ENCODE measurements at places on chromosomes 6 and 20. TPM values are rescaled to one million over a fixed set of nuclear protein-coding genes. Genes with fewer than 3 reads are reported as not detected.

GRCh38 chr6:6661684-6662083, 73.2 kb downstream of the LY86 start:
- H3K4me3 ChIP-seq = no peak overlapping the region
- H3K4me1 ChIP-seq = peaks cover 32% of the 10 kb centered on the region
- H3K27ac ChIP-seq = no peak overlapping the region
- DNase-seq = no peak

DNA sequence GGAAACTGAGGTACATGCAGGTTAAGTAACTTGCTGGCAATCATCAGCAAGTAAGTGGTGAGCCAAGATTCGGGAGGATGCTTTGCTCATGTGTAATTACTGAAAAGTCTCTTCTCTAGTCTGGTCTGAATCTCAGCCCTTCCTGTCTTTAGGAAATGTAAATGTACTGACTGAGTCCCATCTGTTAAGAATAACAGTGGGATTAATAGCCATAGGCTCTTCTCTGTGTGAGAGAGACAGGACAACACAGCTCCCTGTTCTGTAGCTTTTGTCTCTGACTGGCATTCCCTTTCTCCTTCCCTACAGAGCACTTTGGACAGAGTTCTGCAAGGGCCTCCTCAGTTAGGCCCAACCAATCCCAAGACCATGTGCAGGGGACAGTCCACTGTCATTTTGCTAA, 131.3 kb upstream of the OGFRL1 start:
- H3K27ac ChIP-seq = no peak overlapping the region
- H3K27me3 ChIP-seq = no peaks in the 10 kb centered on the region
- no peak overlapping the region for H3K4me3 ChIP-seq
- no peak for DNase-seq
- H3K4me1 ChIP-seq = no peaks in the 10 kb centered on the region
- no peaks in the 10 kb centered on the region for H3K36me3 ChIP-seq

GRCh38 chr20:49508435-49509199, 26.1 kb upstream of the KCNB1 start:
- no peaks in the 10 kb centered on the region for H3K27me3 ChIP-seq
- no peaks in the 10 kb centered on the region for H3K4me1 ChIP-seq
- no peak overlapping the region for H3K27ac ChIP-seq
- no peak for DNase-seq

DNA sequence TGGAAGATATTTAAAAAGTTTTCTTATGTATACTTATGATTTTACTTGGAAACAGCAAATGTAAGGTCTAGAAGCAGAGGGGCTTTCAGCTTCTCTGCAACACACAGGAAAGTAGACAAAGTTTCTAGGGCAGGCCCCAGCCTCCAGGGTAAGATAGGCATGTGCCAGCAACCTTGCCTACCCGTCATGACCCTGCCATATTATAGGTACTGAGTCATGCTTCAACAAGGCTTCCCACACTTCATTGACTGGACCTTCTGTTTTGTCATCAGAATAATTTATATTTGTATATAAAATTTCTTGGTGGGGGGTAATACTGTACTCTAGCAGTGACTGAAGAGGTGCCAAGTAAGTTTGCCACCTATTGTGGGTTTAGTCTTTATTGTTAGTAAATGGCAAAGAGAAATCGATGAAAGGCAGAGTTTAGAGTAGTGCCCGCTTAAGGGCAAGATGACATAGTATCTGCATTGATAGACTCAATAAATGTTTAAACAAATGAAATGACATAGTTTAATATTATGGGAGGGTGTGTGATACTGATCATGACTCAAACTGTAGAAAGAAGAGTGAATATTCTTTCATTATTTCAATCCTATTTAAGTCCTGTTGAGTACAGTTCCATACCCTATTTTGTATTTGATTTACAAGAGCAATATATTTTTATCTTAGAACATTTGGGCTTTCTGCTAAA, 95.6 kb downstream of the JARID2 start:
- DNase-seq = no peak
- peak overlapping the region; percentile 53 for H3K27ac ChIP-seq
- no peak overlapping the region for H3K4me3 ChIP-seq
- H3K4me1 ChIP-seq = peaks cover 43% of the 10 kb centered on the region
- H3K36me3 ChIP-seq = no peaks in the 10 kb centered on the region
- H3K27me3 ChIP-seq = no peaks in the 10 kb centered on the region

DNA sequence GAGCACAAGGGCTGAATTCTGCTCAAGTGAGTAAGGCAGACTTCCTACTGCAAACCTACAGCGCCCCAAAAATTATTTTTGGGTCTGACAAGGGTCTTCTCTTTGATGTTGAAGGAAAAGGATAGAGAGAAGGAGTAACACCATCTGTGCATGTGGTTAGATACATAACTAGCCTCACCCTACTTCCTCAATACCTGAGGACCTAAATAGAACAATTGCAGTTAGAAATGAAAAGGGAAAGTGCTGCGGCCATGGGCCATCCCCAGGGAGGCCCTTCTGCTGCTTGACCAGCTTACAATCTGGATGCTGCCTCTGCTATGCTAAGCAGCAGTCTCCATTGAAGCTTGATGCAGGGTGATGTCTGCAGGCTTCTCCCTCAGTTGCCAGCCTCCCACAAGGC, 63.2 kb upstream of the ARMH2 start:
- peaks cover 96% of the 10 kb centered on the region for H3K36me3 ChIP-seq
- DNase-seq = no peak
- no peak overlapping the region for H3K4me3 ChIP-seq
- H3K4me1 ChIP-seq = peaks cover 51% of the 10 kb centered on the region

DNA sequence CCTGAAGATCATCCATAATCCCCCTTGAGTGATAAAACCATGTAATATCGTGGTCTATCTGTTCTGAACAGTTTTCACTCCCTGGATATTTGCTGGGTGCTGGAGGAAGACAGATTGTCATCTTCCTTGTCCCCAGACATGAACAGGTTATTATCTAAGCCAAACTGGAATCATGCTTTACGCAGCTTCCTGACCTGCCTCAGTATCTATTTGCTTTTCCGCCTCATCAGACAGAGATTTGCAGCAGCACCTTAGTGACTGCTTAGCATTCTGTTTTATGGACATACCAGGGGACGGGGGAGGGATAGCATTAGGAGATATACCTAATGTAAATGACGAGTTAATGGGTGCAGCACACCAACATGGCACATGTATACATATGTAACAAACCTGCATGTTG, 124.6 kb downstream of the SLC23A2 start:
- H3K27me3 ChIP-seq = no peaks in the 10 kb centered on the region
- no peak overlapping the region for H3K4me3 ChIP-seq
- H3K27ac ChIP-seq = no peak overlapping the region
- H3K36me3 ChIP-seq = peaks cover 46% of the 10 kb centered on the region
- DNase-seq = no peak

DNA sequence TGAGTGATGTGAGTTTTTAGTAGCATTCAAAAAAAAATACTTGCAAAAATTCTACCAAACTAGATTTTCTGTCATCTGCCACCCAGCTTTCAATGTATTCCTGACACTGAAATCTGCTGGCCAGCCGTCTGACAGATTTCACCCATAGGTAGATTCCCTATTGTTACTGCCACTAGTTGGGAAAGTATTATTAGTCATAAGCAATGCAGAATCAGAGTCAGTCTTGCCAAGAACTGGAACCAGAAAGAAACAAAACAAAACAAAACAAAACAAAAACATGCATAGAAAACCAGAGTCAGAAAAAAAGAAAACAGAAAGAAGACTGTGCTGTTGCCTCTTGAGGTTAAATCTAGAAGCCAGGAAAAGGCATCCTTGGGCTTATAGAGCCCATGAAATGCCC, 293.1 kb upstream of the KCNQ5 start:
- no peaks in the 10 kb centered on the region for H3K27me3 ChIP-seq
- no peaks in the 10 kb centered on the region for H3K4me1 ChIP-seq
- H3K4me3 ChIP-seq = no peak overlapping the region
- H3K36me3 ChIP-seq = no peaks in the 10 kb centered on the region

DNA sequence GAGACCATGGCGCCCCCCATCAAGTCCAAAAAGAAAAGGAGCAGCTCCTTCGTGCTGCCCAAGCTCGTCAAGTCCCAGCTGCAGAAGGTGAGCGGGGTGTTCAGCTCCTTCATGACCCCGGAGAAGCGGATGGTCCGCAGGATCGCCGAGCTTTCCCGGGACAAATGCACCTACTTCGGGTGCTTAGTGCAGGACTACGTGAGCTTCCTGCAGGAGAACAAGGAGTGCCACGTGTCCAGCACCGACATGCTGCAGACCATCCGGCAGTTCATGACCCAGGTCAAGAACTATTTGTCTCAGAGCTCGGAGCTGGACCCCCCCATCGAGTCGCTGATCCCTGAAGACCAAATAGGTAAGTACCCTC, 41.7 kb upstream of the NAA20 start:
- peaks cover 16% of the 10 kb centered on the region for H3K4me1 ChIP-seq
- H3K27ac ChIP-seq = no peak overlapping the region
- no peaks in the 10 kb centered on the region for H3K36me3 ChIP-seq
- H3K4me3 ChIP-seq = no peak overlapping the region
- no peak for DNase-seq

Gene CGA
- not detected for total RNA-seq

Gene FABP7
- not detected for total RNA-seq

Gene SNX14
- 80.3 TPM for total RNA-seq

All from natural killer cell (primary cell).